ENCODE measurements at places on chromosomes 16 and 17. TPM values are rescaled to one million over a fixed set of nuclear protein-coding genes. Genes with fewer than 3 reads are reported as not detected.

- no peak for DNase-seq
- H3K4me3 ChIP-seq, result no peak overlapping the region
- H3K36me3 ChIP-seq, result no peaks in the 10 kb centered on the region
- peaks cover 3% of the 10 kb centered on the region for H3K27me3 ChIP-seq
- no peak overlapping the region for H3K27ac ChIP-seq
- no peaks in the 10 kb centered on the region for H3K4me1 ChIP-seq
Observed at GRCh38 chr16:1900452-1900774, 17.8 kb downstream of the HS3ST6 start.

DNA sequence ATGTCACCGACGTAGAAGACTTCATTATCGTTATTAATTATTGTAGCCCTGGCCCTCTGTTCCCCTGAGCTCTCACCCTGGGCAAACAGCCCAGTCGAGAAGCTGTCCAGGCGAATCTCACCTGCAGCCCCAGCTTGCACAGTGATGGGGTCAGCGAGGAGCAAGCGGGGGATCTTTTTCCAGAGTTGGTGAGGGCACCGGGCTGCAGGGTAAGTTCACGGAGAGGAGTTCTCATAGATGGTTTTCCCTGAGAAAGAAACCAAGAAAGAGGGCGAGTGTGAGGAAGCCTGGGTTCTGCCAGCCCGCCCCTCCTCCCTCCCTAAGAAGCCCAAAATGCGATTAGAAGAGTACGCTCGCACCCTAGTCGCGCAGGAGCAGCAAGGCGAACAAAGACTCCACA lies 436 bp downstream of the SPAG5 start:
- H3K27me3 ChIP-seq, result peaks cover 4% of the 10 kb centered on the region
- no peak for DNase-seq
- peak overlapping the region; percentile 94 for H3K4me3 ChIP-seq
- peak overlapping the region; percentile 90 for H3K27ac ChIP-seq

The MARVELD3 gene
- 30.0 TPM for total RNA-seq

DNA sequence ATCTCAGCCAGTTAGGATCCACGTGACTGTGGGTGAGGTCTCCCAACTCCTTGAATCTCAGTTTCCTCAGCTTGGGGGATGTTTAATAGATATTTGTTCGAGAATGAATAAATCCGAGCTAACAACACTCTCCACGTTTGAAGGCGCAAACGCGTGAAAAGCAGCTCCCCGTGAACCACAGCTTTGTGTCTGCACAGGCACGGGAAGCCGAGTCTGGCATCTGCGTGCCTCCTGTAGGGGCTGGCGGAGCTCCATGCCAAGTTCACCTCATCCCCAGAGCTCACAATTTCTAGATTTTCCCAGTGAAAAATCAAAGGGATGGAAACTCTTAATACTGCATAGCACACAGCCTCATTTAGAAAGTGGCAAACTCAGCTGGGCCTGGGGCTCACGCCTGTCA lies 14.3 kb downstream of the SGSH start:
- no peak for DNase-seq
- H3K4me1 ChIP-seq, result no peaks in the 10 kb centered on the region
- no peak overlapping the region for H3K27ac ChIP-seq
- H3K4me3 ChIP-seq, result no peak overlapping the region

- peaks cover 2% of the 10 kb centered on the region for H3K4me1 ChIP-seq
- H3K27ac ChIP-seq, result no peak within 1 kb of the TSS
- H3K36me3 ChIP-seq, result no peaks in the 10 kb centered on the region
- H3K4me3 ChIP-seq, result no peak within 1 kb of the TSS
Observed at GRCh38 chr16:21150375-21151001, at the start of gene DNAH3. Gene DNAH3, minus strand, starts transcription at chr16:21150846. Its CDS starts 527 bp downstream, at chr16:21150319.

GRCh38 chr16:4685776-4686496 lies 7.4 kb upstream of the NUDT16L1 start:
- no peak overlapping the region for H3K4me3 ChIP-seq
- no peaks in the 10 kb centered on the region for H3K27me3 ChIP-seq
- no peak overlapping the region for H3K27ac ChIP-seq
- no peaks in the 10 kb centered on the region for H3K4me1 ChIP-seq
- DNase-seq, result no peak

GRCh38 chr17:81414756-81415516 lies 19.7 kb downstream of the BAHCC1 start:
- no peaks in the 10 kb centered on the region for H3K36me3 ChIP-seq
- DNase-seq, result no peak
- no peak overlapping the region for H3K27ac ChIP-seq

The CRYM gene
- total RNA-seq, result 12.7 TPM

DNA sequence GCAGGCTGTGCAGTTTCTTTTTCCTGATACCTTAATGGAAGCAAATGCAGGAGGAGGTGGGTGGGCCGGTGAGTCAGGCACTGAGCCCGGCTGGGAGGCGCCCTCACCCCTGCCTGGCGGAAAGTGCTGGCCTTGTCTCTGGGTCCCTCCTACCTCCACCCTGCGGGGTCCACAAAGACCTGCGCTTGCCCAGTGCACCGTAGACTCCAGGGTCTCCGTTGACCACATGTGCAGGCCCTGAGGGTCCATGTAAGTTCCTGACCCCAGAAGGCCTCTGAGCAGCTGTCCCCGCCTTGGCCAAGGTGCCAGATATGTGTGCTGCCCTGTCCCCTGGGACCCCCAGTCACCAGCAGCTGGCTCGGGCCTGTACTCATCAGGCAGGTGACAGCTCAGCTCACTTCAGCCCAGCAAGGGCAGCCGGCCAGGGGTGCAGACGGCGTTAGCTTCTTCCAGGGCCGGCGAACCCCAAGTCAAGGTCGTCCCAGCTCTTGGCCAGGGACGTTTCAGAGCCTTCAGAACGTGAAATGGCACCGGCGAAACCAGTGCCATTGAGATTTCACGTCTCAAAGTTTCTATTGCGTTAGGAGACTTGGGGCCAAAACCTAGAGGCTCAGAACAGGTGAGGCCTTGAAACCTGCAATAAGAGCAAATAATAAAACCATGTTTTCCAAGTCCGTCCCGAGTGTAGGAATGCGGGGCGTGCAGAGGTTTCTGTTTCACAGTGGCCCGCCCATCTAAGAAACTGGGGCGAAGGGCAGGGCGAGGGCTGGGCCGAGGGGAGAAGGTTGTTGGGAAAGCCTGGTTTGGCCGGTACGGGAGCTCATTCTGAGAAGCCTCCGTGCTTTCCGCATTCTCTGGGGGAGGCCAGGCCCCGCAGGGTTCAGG lies 12.1 kb downstream of the METRNL start:
- no peaks in the 10 kb centered on the region for H3K27me3 ChIP-seq
- H3K4me3 ChIP-seq, result no peak overlapping the region
- no peak for DNase-seq
- H3K36me3 ChIP-seq, result peaks cover 6% of the 10 kb centered on the region

DNA sequence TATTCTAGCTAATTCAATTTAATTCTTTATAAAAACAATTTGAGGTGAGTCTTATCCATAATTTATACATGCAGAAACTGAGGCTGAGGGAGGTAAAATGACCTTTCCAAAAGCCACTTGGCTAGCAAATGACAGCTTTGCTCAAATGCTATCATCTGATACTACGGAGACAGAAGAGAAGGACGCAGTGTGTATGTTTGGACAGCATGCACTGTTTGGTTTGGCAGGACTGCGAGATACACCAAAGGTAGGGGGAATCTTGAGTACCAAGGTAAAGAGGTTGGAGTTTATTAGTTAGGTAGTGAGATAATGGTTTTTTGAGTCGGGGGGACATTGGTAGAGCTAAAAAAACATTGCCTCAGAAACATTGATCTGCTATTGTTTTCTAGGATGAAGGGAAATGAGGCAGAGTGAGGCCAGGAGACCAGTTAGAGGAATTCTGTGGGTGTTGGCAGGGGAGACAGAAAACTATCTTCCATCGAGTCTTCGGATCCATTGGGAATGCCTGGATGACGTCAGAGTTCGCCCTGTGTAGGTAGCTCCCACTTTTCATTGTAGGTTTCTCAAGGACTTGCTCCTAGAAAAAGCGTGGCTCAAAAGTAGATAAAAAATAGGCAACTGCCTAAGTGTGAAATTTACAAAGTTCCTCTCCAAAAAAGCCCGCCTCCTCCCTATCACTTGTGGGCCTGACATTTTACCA lies 2.5 kb upstream of the HS3ST4 start:
- no peaks in the 10 kb centered on the region for H3K36me3 ChIP-seq
- H3K27ac ChIP-seq, result no peak overlapping the region
- no peak for DNase-seq
- H3K4me3 ChIP-seq, result no peak overlapping the region

- no peak overlapping the region for H3K4me3 ChIP-seq
- H3K36me3 ChIP-seq, result peaks cover 13% of the 10 kb centered on the region
- peaks cover 17% of the 10 kb centered on the region for H3K4me1 ChIP-seq
- H3K27ac ChIP-seq, result no peak overlapping the region
- no peaks in the 10 kb centered on the region for H3K27me3 ChIP-seq
- no peak for DNase-seq
Observed at GRCh38 chr17:80279895-80280294, 19.2 kb downstream of the RNF213 start.

DNA sequence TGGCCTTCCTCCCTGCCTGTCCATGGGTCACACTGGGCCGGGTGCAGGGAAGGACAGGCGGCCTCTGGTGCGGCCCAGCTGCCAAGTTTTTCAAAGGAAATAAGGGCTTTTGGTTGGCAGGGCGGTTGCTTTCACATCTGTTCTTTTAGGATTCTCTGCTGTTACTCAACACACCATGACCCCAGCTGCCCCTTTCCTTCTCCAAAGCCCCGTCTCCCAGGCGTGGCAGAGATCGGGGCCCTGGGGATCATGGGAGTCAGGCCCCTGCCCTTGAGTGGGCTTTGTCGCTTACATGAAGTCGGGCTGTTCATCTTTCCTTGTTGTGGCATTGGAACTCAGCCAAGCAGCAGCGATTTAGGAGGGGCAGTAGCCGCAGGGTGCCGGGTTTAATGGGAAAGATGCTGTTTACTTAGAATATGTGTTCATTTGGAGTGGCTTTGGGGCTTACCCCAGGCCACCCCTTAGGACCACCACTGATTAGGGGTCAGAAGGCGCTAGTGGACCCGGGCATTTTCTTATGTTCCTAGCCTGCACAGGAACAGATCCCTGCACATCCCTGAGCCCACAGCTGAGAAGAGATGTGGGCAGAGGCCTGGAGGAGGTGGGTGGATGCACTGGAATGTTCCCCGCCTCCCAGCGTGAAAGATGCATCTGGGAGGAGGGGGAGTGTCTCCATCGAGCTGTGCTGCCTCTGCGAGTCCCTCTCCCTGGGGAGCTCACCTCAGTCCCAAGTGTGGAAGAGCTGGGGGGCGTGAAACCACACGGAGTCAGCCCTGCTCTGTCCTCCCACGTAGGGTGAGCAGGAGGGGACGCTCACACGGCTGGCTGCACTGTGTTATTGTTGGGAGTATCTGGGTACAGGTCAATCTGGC lies 6.8 kb upstream of the ADCY7 start:
- no peak for DNase-seq
- no peaks in the 10 kb centered on the region for H3K27me3 ChIP-seq
- H3K27ac ChIP-seq, result peak overlapping the region; percentile 27
- peaks cover 13% of the 10 kb centered on the region for H3K4me1 ChIP-seq
- H3K36me3 ChIP-seq, result no peaks in the 10 kb centered on the region

GRCh38 chr16:13594823-13595222 lies 325.1 kb upstream of the ERCC4 start:
- H3K4me3 ChIP-seq, result no peak overlapping the region
- no peaks in the 10 kb centered on the region for H3K27me3 ChIP-seq
- H3K27ac ChIP-seq, result peak overlapping the region; percentile 96
- peak; percentile 17 for DNase-seq
- no peaks in the 10 kb centered on the region for H3K36me3 ChIP-seq

The C1QTNF8 gene
- total RNA-seq, result 0.13 TPM

GRCh38 chr17:8602679-8603078 lies 27.8 kb downstream of the MYH10 start:
- H3K4me1 ChIP-seq, result peaks cover 29% of the 10 kb centered on the region
- H3K27ac ChIP-seq, result no peak overlapping the region
- no peak overlapping the region for H3K4me3 ChIP-seq
- no peak for DNase-seq
- no peaks in the 10 kb centered on the region for H3K27me3 ChIP-seq

The PNMT gene
- 2.4 TPM for total RNA-seq

DNA sequence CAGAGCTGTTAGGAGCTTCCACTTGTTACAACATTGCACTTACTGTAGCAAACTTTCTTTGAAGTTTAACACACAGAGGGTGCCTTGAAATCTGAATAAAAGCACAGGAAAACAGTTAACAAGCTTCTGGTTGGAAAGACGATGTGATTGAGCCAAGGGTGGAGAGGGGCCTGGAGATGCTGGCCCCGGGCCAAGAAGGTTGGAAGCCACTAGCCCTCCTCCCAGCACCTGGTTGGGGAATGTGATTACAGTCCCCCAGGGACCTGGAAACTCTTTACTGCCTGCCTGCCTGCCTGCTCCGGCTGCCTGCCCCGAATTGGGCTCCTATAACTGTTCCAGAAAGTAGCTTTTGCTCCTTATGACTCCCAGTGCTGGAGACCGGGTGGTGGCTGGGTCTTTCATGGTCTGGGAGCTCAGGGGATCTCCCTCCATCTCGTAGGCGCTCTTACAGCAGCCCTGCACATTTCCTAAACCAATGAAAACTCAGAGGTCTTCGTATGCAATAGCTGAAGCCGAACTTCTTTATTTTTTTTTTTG lies 48.0 kb upstream of the ZFHX3 start:
- H3K27ac ChIP-seq, result no peak overlapping the region
- no peaks in the 10 kb centered on the region for H3K36me3 ChIP-seq
- peak; percentile 20 for DNase-seq
- H3K4me1 ChIP-seq, result no peaks in the 10 kb centered on the region

- DNase-seq, result no peak
- H3K4me3 ChIP-seq, result no peak overlapping the region
Observed at GRCh38 chr16:28503470-28504259, 3.0 kb downstream of the IL27 start.

The PRR15L gene
- total RNA-seq, result 1.1 TPM

DNA sequence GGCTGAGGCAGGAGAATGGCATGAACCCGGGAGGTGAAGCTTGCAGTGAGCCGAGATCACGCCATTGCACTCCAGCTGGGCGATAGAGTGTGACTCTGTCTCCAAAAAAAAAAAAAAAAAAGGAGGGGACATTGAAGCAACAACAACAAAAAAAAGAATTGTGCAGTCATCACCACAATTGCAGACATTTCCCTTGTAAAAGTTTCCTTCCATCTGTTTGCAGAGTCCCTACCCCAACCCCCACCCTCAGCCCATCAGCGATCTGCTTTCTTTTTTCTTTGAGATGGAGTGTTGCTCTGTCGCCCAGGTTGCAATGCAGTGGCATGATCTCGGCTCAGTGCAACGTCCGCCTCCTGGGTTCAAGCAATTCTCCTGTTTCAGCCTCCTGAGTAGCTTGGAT lies 3.7 kb downstream of the MGRN1 start:
- peaks cover 17% of the 10 kb centered on the region for H3K4me1 ChIP-seq
- H3K4me3 ChIP-seq, result no peak overlapping the region
- H3K27ac ChIP-seq, result no peak overlapping the region
- H3K27me3 ChIP-seq, result no peaks in the 10 kb centered on the region
- peaks cover 21% of the 10 kb centered on the region for H3K36me3 ChIP-seq
- no peak for DNase-seq

The NTN3 gene
- total RNA-seq, result 0.82 TPM

DNA sequence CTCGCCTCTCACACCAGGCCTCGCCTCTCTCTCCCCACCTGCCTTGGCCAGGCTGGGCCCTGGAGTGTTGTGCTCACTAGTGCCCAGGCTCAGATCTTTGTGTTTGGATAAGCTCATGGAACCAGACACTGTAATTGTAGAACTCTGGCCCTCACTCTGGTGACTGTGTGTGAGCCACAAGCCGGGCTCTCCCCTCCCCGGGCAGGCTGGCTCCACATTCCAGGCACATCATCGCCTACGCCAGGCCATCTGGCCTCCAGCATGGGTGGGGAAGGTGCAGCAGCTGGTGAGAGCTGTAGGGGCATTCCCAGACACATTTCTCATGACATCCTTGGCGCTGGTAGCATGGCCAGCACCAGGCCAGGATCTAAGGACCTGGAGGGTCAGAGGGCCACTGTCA lies 202.3 kb downstream of the RAB11FIP4 start:
- DNase-seq, result no peak
- no peaks in the 10 kb centered on the region for H3K27me3 ChIP-seq
- no peak overlapping the region for H3K4me3 ChIP-seq
- H3K27ac ChIP-seq, result no peak overlapping the region
- peaks cover 19% of the 10 kb centered on the region for H3K4me1 ChIP-seq
- no peaks in the 10 kb centered on the region for H3K36me3 ChIP-seq

The SLC5A10 gene
- not detected for total RNA-seq

All from WTC11 (cell line).